ENCODE measurements at places on chromosomes 13 and 19.

GRCh38 chr13:112902101-112902651, 66.8 kb upstream of the MCF2L start:
- no peak for DNase-seq

- no peak for DNase-seq
Measured at GRCh38 chr19:10583036-10583776, 3.9 kb downstream of the AP1M2 start.

DNA sequence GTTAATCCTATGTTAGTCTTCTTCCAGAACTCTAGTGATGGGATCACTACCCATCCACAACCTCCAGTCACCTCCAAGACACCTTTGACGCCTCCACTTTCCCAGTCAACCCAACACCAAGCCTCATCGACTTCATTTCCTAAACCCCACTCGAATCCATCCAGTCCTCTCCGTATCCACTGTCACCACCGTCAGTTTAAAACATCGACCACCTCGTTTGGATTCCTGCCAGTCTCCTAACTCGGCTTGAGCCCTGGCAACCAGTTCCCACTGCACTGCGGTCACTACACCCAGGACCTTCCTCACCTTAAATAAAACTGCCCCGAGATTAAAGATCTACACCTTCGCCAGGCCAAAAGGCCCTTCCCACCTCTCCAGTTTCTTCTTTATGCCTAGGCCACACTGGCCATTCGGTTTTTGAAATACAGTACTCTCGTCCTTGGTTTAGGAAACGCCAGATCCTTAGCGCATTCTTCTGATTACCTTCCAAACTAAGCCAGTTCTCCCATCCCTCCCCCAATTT, 1.2 kb downstream of the MTIF3 start:
- DNase-seq = no peak

DNA sequence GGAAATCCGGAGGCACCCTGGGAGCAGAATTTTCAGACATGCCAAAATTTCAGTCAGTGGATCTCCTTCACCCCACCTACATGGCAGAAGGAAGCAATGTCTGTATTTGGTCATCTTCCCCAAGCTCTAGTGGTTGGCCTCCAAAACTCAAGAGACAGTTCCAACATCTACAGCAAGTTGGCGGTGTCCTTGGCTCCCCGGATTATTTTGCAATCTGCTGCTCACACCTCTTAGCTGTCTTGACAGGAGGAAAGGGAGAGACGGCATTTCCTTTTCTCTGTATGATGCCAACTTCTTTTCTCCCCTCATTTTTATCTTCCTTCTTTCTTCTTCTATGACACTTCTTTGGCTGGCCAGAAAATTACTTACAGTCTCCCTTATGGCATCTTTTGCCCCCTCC, 159.9 kb downstream of the SUCLA2 start:
- no peak for DNase-seq

GRCh38 chr13:83538636-83539035, 343.6 kb downstream of the SLITRK1 start:
- DNase-seq = no peak

DNA sequence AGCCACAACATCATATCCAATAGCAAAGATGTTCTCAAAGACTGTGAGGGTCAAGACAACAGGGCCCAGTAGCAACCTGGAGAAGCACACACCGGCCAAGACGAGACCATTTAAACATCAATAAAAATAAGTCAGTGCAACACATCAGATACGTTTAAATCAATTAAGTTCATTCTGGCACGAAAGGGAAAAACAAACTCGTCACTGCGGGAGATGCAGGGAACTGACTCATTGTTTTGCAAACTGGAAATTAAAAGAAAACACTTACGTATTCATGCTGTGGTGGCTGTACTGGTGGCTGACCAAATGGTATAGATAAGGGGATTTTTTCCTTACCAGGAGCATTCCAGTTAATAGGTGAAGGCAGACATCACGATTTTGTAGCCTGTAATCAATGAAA, 26.3 kb upstream of the SLC15A1 start:
- DNase-seq = no peak

DNA sequence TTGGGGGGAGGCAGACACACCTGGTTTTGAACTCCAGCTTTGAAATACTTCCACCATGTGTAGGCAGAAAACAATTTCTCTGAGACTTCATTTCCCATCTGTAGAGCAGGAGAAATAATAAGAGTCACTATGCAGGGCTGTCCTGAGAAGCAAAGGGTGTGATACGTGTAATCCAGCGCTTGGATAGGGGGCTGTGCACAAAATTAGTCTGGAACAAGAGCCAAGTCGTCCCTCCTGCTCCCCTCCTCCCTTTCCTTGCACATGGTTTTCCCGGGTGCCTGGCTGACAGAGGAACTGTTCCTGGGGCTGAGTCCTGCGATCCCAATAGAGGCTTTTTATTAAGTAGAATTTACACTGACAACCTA, 29.6 kb upstream of the UBE2L5 start:
- DNase-seq = no peak

- DNase-seq = peak; percentile 43
Measured at GRCh38 chr13:94345374-94346195, 133.9 kb downstream of the DCT start.

- DNase-seq = peak; percentile 55
Measured at GRCh38 chr13:20461481-20461859, 64.2 kb downstream of the CRYL1 start.

GRCh38 chr13:112111239-112111857, 44.4 kb downstream of the SOX1 start:
- DNase-seq = no peak

DNA sequence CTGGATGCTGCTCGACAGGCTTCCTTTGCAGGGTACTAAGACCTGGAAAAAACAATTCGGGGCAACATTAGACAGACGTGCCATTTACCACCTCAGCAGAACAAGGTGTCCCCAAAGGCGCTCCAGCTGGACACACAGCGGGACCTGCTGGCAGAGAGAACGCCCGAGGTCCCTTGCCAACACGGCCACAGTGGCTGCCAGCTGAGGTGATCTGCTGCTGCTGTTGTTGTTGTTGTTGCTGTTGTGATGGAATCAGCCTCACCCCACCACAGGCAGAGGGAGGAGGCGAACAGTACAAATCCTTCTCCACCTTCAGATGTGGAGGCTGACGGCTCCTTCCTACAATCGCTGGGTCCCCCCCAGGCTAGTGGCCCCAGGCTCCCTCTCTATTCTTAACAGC, 25.2 kb downstream of the ANKRD27 start:
- DNase-seq = no peak

DNA sequence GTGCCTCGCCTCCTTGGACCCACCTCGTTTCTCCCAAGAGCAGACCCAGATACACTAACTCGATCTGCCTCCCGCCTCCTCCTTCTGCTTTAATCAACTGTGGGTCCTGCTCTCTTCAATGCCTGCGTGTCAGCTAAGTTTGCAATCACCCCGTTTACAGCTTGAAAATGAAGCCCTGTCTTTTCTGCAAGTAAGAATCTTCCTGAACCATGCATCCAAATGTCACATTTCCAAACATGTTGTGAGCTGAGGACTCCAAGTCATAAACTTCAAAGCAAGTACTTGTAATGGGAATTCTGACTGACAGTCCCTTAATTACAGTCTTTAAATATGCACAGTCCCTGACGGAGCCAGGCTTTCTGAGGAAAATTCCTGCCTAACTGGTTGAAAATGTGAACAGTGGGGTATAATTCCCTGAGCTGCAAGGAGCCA, 154.9 kb upstream of the UQCRFS1 start:
- DNase-seq = no peak

DNA sequence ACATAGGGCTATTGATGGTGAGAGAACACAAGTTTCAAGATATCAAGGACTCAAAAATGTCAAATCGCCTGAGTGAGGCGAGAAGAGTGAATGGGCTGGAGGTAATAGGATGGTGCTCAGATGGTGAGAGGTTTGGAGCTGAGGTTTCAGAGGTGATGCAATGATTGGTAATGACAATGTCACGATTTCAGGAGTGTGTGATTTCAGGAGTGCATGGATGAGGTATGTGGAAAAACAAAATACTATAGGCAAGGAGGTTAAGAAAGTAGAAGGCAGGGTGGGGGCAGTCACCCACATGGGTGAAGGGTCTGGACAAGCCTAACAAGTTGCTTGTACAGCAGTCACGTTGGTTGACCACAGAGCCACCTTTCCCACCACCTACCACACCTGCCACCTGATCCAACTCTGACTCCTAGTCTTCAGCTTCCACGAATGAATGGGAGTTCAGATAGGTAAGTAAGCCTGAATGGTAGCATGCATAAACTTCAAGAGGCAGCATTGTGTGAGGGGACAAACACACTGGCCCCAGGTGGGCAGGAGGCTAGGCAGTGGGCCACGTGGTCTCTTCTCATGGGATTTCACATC, 71.5 kb downstream of the RUBCNL start:
- no peak for DNase-seq

DNA sequence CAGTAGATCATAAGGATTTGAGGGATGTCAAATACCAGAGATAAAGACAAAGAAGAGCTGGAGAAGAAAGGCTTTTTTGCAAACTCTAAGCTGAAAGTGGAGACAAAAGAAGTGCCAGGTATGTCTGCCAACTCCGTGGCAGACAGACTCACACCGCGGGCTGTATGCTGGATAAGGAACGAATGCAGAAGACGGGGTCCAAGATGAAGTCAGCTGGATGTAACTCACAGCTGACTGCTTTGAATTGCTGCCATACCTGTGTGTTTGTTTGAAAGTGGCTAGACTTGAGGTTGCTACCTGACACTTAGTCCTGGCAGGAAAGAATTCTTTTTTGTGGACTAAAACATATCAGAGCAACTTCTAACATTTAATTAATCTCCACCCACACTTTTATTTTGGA, 398.8 kb downstream of the DLEU7 start:
- no peak for DNase-seq

GRCh38 chr13:26423629-26424028, 133.9 kb upstream of the WASF3 start:
- peak; percentile 38 for DNase-seq

- peak; percentile 79 for DNase-seq
Measured at GRCh38 chr13:109412283-109412901, 374.0 kb downstream of the IRS2 start.

- peak; percentile 84 for DNase-seq
Measured at GRCh38 chr13:31970231-31970930, 61.2 kb upstream of the FRY start.

DNA sequence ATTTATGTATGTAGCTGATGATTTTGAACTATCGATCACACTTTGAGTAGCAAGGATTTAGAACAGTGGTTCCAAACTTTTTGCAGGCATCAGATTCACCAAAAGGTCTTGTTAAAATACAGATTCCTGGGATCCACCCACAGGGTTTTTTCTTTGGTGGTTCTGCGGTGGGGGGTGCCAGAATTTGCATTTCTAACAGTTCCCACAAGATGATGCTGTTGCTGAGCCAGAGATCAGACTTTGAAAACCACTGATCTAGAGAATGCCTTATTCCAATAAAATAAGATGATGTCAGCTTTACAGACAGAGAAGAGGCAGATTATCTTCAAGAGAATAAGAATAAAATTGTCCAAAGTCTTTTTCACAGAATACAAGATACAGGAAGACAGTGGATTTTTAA, 80.9 kb upstream of the SHISA2 start:
- no peak for DNase-seq

DNA sequence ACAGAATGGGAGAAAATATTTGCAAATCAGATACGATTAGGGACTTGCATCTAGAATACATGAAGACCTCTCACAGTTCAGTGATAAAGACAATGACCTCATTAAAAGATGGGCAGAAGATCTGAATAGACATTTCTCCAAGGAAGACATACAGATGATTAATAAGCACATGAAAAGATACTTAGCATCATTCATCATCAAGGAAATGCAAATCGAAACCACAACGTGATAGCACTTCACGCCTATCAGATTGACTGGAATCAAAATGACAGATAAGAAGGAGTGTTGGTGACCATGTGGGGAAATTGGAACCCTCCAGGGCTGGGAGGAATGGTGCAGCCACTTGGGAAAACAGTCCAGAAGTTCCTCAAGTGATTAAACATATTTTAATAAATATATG, 25.8 kb downstream of the CFAP97D2 start:
- no peak for DNase-seq

DNA sequence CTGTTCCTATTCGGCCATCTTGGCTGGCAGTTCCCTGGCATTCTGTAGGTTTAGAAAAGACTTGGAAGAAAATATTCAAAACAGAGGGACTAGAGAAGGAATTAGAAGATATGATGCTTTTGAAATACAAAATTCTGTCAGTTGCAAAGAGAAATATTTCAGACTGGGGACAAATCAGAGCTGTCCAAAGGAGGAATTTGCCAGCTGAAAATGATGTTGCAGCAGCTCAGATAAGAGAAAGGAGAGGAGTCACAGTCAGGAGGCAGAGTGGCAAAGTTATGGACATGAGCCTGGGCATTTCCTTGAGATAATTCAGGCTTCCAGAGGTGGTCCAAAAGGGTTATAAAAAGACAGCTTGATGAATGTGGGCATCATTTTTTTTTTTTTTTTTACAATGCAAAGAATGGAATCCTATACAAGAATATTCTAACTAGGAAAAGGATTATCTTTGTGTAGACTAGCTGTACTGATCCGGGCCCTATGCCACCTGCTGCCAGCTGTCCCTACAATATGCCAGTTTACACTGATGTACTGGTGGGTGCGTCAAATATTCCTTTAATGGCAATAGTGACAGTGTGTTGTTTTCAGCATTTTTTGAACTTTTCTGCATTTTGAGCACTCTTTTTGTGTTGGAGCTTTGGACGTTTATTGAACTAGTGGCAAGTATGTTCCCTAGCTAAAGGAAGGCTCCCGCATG, 31.8 kb upstream of the CBY2 start:
- DNase-seq = no peak

Data from fibroblast of skin of abdomen (primary cell).